Stimulated activated CD8-positive, alpha-beta memory T cell treated with anti-CD3 and anti-CD28 coated beads, Interleukin-7, amount 100 ng/mL, for 1 hour (primary cell): ENCODE measurements at places on chromosomes 1 and 21.

DNA sequence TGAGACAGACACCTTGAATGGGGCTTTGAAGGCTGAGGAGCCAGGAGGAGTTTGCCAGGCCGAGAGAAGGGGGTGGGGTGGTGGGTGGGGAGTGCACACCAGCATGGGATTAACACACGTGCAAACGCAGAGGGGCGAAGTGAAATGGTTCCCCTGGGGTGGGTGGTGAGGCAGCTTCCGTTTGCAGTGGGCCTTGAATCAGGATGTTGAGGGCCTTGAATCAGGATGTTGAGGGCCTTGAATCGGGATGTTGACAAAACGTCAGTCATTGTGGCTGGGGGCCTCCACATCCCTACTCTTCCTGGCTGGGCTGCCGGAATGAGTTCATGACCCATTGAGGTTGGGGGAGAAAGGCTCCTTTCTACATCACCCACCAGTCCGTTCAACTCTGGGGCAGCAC lies 16.6 kb downstream of the LDLRAP1 start:
- no peak for DNase-seq

GRCh38 chr1:243758647-243759046 lies 91.4 kb downstream of the AKT3 start:
- no peak for DNase-seq

GRCh38 chr1:159352436-159352835 lies 50.3 kb downstream of the FCER1A start:
- no peak for DNase-seq

- no peak for DNase-seq
These were observed at the start of gene PDE4B for GRCh38 chr1:65792669-65793358. TSS of gene PDE4B (plus strand) at chr1:65792895.

DNA sequence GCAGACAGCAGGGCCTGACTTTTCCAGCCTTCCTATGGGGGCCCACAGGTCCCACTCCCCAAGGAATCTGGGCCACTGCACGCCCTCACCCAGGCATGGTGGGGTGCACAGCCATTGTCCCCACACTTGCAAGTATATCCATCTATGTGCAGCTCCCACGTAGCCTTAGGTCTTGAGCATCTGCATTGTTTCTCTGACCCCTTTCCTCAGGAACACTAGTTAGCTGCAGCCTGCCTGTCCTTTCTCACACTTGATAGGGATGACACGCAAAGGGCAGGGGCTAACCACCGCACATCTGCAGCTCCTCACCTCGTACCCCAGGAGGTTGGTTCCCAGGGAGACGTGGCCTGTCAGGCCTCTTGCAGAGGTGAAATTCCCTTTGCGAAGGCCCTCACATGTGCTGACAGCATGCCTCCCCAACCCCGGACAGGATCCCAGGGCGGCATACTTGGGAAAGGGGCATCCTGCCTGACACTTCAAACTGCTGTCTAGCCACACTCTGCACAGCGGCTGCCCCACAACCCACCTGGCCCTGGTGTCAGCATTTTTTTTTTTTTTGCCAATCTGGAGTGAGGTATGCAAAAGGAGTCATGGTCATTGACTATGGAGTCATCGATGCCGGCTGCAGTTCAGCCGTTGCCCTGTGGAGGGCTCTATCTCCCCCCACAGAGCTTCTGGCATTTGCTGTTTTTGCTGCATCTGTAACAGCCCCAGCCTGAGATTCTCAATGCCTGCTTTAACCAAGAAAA lies 5.0 kb downstream of the JMJD4 start:
- DNase-seq, result no peak

DNA sequence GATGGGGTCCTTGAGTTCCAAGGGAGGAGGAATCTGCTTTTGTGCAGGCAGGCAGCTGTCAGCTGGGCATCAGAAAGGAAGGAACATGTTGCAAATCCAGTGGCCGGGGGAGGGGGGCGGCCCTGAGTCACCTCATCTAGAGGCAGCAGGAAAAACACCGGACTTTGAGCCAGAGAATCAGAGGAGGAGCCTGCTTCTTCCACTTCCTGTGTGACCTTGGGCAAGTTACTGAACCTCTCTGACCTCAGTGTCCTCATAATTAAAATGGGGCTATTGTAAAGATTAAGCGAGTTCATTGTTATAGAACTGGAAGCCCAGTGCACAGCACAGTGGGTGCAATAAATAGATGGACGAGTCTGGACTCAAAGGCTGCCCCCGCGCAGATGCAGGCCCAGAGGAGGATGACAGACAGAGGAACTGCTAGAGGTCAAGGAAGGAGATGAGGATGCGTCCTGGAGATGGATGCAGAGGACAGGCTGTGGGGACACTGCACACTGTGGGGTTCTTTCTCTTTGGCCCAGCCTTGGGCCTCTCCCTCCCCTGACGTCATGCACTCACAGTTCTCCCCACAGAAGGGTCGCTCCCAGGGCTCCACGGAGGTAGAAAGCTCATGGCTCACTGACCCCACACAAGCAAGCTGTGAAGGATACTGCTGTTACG lies 714.3 kb downstream of the MATN1 start:
- DNase-seq, result no peak

- DNase-seq, result no peak
These were observed 36.3 kb downstream of the GABPB2 start for GRCh38 chr1:151106894-151107293.
